ENCODE measurements at places on chromosomes 11 and 22.

DNA sequence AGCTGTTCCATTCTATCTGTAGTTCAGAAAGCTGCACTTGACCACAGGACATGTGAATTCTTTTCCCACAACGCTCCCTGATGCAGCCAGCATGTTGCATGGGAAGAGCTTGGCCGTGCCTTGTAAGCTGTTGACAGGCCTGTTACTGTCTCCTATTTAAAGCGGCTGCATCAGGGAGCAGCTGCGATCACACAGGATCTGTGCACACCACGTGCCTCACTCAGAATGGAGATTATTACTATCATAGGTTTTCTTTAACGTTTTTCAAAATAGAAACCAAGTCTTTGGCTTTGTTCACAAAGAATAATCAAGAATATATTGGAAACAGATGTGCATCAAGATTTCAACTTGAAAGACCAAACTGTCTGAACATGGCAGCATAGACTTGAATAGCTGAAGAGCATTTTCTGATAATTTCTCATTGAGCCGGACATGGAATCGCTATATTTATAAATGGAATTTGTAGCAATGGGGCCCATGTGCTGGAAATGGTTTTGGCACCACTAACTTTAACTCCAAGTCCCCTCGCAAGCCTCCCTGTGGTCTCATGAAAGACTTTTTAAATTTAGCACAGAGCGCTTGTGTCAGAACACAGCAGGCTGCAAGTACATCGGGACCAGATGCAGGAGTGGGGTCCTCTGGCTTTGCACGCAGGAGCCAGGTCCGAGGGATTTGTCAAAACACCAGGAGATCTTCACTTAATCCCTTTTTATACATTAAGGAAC is 40.8 kb upstream of the MYO18B start:
- no peak for DNase-seq

DNA sequence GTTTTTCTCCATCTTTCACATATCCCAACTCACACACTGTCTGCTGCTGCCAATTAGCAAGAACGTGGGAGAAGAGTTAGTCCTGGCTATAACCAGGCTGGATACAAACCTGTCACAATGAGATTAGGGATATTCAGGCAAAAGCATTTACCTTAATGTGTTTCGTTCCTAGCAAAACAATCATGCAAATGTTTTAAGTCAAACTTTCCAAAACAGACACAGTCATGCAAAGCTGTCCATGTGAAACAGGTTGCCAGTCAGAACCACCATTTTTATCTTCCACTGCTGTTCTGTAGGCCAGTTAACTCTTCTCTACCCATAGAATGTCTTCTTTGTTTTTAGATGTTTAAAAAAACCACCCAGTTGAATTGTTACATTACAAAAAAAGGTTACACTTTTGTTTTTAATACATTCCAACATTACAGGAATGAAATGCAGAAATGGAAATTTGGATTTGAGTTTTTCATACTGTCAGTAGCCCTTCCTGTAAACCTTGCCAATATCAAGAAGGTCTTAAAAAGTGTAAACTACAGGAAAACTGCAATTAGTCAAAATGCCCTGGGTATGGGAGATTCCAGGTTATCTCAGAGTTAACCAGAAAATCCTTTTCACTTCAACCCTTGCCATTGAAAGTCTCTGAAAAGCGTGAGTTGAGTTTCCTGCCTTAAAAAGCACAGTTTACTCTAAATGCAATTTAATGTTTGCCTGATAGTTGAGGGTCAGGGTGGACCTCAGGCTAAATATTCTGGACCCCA is 34.2 kb upstream of the LDLRAD3 start:
- no peak for DNase-seq

DNA sequence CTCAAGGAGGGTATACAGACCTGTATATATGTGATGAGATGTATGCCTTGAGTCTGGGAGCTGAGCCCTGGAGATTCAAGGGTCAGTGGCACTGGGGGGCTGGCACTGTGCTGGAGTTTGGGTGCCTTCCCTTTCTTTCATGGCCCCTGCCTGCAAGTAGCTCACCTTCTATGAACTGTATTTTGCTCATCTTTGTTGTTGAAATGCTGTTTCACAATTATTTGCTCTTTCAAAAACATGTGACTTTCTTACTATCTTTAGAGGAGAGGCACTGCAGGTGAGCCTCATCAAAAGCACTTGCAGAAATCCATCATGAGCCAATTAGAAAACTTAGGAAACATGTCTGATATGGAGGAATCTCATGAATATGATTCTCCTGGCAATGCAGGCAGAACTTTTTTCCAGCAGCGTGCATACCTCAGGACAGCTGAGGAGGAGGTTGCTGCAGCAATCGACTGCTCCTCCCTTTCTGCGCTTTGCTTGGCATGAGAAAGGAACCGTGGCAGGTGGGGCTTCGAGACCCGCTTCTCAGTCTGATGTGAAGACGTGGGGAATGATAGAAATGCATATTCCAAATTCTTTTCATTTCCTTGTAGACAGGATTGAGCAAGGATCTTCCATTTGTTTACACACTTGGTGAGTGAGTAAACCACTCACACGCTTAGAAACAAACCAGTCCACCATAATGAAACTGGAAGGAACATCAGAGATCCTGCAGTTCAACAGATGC is 178.4 kb upstream of the E2F8 start:
- DNase-seq, result peak; percentile 38

DNA sequence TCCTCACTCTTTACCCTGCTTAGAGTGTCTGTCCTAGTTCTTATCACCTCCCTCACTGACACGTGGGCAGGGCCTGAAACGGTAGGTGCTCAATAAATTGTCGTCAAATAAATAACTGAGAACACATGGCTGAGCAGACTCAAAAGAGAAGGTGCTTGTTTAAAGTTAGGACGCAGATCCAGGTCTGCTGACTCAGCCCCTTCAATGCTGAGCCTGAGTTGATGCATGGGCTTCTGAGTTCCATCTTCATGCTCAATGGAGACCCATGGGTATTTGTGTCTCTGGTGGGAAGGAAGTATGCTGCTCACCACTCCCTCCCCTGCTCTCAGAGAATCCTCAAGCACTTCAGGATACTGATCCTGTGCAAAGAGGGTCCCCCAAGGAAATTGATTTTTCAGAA is 67.5 kb downstream of the FLI1 start:
- DNase-seq, result no peak

GRCh38 chr11:61007956-61008896 is 36.7 kb downstream of the CD6 start:
- DNase-seq, result peak; percentile 88

DNA sequence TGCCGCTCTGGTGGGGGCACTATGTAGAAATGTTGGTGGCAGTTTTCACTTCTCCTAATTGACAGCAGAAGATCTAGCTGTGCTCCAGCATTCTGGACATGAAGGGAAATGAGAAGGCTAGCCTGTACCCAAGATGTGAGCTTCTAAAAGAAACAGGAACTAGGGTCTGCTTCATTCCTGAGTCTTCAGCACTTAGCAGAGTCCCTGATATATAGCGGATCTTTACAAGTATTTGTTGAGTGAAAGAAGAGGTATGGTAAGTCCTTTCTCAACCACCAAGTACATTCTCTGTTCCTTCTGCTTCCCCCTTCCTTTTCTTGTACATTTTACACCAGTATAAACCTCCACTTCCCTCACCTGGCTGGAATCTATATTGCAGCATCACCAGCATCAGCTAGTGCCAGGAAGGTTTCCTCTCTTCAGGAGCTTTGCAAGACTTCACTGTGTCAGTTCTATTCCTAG is 408.3 kb upstream of the CADM1 start:
- no peak for DNase-seq
